Stimulated activated CD4-positive, alpha-beta T cell treated with anti-CD3 and anti-CD28 coated beads, Interleukin-1b, Interleukin-23, amount 100 ng/mL, for 48 hours (primary cell): ENCODE measurements at places on chromosomes 7 and 10.

- no peak for DNase-seq
Measured at GRCh38 chr10:44995581-44995913, 5.2 kb upstream of the ZNF22 start.

- DNase-seq, result no peak
Measured at GRCh38 chr10:11573497-11573896, 38.0 kb downstream of the USP6NL start.

DNA sequence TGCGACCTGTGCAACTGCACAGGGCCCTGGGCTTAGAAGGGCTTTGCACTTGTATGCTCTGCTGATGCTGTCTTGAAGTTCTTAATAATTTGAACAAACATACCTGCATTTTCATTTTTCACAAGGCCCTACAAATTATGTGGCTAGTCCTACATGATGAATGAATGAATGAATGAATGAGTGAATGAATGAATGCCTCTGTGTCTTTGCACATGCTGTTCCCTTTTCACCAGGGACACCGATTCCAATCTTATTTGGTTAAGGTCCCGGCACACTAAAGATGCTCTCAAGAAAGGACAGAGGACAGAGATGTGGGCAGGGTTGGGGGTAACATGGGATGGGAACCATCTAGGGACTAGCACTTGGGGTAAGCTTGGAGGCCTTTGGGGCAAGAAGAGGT is 39.4 kb upstream of the CHST3 start:
- no peak for DNase-seq

DNA sequence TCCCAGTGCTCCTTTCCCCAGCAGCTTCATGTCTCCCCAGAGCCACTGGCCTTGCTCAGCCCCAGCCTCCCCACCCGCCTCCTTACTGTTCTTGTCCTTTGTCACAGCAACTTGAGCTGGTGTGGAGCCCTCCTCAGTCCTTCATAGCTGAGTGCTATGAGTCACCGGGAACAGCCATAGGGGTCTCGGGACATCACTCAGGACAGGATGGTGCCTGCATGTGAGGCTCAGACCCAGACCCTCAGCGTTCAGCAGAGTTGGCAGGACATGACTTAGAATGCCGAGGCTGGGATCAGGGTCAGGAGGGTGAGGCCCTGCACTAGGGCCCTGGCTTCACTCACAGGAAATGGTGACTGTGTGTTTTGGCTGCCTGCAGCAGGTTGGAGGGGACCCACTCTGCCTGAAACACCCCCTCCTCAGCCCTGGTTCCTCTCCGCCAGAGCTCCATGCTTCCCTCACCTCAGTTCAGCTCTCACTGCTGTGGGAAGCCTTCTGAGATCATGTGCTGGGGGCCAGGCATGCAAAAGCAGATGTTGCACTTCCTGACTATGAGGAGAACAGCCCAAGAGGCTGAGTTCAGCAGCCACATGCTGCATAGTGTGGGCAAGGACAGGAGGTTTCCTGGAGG is 40.7 kb upstream of the GJD4 start:
- DNase-seq, result no peak

DNA sequence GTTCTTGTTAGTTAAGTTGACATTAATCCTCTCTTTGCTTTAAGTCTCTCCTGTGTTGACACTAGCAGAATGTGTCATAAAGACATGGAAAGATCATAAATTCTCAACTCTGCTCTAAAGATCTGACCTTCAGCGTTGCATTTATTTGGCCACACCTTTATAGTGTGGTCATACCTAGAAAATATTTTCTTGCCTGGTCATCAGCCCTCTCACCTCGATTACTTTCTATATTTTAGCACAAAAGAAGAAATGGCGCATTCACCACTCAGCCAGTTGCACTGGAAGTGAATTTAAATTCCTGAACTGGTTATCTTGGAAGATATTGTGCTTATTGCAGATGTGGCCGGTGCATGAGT is 96.7 kb upstream of the PDCD4 start:
- no peak for DNase-seq

DNA sequence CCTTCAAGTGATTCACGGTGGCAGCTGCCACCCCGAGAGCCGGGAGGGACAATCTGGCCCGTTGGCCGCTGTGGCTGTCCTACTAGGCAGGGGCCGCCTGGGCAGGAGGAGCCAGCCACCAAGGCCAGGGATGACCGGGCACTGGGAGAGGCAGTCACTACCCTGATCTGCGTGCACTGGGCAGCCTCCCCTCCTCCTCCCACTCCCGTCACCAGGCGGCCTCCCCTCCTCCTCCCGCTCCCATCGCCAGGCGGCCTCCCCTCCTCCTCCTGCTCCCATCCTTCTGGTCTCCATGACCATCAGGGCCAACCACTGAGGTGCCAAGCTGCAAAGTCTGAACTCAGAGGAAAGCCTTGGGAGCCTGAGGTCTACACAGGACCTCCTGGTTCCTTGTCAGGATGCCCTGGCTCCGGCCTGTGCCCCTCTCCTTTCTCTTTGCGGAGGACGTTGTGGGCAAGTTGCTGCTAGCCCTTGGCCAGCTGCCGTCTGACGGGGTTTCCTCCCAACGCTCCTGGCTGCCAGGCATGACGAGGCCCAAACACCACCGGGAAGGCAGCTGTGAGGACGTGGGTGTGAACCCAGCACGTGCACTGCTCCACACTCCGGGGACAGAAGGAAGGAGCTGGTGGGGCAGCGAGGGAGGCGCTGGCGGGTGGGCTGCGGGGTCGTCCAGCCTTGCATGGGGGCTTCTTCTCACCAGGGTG is 131.1 kb downstream of the WDR37 start:
- no peak for DNase-seq

DNA sequence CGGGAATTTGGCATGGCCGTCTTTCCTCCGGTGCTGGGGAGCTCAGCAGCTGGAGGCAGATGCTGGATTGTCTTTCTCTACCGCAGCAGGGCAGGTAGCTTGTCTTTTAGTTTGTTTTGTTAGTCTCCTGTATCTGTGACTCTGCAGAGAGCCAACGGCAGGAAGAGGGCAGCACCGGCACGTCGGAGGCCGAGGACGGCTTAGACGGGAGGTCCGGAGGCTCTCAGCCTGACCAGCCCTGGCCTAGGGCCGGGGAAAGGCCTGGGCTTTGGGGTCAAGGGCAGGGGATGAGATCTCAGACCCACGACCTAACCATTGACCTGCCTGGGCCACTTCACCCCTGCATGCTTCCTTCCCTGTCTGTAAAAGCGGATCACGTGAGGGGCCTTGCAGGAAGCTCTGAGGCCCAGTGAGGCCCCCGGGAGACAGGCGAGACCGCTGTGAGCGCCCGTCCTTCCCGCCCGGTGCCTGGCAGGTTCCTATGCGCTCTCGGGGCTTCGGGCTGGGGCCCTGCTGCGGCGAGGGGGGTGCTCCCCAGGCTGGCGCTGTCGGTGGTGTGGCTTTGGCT is 72.7 kb downstream of the LHPP start:
- DNase-seq, result no peak

- peak; percentile 61 for DNase-seq
Measured at GRCh38 chr7:26199301-26200037, 1.1 kb downstream of the HNRNPA2B1 start.

GRCh38 chr10:125156196-125156595 is 4.2 kb downstream of the CTBP2 start:
- DNase-seq, result no peak

DNA sequence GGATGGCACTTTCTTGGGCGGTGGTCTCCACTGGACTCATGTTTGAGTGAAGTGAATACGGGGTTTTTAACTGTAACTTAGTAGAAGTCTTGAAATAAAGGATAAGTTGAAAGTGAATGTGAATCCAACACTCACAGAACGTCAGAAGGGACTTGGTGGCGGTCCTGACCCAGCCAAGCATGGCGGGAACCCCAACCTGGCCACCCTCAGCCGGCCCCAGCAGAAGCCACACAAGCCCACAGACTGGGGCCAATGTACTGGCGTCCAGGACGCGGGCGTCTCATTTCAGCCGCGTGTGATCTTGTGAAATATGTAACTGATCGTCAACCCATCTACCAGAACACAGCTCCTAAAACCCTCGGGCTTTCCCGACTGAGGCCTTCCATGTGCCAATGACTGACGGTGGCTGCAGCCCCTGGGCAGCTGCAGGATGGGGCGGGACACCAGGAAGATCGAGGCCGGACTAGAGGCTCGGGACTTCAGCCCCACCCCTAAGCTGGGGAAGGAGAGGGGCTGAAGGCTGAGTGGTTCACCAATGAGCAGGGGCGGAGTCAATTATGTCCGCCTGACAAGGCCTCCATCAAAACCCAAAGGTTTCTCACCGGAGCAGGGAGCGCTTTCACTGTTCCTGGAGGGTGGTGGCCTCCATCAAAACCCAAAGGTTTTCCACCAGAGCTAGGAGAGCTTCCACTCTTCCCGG is 161.5 kb downstream of the MAD1L1 start:
- no peak for DNase-seq

- no peak for DNase-seq
Measured at GRCh38 chr10:110657973-110658691, 14.0 kb downstream of the RBM20 start.

GRCh38 chr10:95480102-95480900 is 80.9 kb downstream of the SORBS1 start:
- DNase-seq, result no peak

- no peak for DNase-seq
Measured at GRCh38 chr7:1846331-1847065, 176.4 kb downstream of the ELFN1 start.

DNA sequence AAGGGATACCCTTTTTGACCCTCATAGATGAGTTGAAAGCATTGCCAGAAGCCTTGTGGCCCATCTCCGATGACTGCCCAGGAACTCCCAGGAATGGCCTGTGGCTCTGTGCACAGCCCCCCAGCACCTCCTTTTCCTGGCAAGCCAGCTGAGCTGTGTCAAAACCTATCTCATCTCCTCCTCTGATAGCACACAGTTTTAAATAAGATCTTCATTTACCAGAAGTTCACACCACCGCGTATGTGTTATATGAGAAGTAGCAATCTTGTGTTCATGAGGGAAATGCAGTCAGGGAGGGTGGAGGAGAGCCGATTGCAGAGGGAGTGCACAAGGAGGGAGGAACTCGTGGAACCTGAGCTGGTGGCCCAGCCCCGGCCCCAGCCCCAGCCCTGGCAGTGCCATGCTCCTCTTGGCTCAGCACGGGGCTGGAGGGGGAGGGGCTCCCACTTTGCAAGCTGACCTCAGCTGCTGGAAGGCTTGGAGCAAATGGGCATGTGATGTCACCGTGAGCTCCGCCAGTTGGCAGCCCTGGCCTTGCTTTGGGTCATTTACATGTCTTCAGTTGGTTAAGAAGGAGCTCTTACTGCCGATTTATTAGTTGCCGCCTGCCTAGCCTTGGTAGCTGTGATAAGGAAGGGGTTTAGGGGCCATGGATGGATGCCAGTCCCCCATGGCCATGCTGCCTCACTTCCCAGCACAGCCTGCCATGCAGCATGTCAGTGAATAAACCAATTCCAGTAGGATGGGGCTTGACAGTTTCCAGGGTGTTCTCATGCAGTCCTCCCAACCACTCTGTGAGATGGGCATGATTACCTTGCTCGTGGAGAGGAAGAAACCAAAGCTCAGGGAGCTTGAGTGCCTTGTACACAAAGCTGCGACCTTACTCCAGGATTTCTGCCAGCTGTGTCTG is 20.0 kb downstream of the UNC5B start:
- no peak for DNase-seq

GRCh38 chr10:125217990-125218675 is 57.8 kb upstream of the CTBP2 start:
- no peak for DNase-seq

- no peak for DNase-seq
Measured at GRCh38 chr10:85147346-85148250, 819.2 kb downstream of the CCSER2 start.

DNA sequence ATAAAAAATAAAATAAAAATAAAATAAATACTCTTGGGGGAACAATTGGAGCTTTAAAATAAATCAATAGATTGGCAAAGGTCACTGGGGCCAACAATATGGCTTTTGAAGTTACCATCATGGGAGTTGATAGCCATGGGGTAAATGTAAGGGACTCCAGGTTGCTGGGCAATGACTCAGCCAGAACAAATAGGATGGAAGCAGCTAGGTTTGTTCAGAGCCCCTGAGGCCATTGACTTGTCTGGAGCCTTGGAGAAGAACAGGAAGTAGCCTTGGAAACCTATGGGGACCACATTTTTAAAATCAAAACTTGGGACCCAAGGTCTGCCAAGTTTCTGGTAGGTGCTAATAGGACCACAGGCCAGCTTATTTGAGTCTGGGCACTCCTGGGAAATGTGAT is 20.2 kb upstream of the FRA10AC1 start:
- no peak for DNase-seq

DNA sequence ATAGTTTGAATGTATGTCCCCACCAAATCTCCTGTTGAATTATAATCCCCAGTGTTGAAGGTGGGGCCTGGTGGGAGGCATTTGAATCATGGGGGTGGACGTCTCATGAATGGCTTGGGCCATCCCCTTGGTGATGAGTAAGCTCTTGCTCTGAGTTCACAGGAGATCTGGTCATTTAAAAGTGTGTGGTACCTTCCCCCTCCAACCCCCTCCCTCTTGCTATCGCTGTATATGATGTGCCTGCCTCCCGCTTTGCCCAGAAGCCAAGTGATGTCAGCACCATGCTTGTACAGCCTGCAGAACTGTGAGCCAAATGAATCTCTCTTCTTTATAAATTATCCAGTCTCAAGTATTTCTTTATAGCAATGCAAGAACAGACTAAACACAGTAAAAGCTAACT is 103.0 kb downstream of the CNOT4 start:
- DNase-seq, result no peak

DNA sequence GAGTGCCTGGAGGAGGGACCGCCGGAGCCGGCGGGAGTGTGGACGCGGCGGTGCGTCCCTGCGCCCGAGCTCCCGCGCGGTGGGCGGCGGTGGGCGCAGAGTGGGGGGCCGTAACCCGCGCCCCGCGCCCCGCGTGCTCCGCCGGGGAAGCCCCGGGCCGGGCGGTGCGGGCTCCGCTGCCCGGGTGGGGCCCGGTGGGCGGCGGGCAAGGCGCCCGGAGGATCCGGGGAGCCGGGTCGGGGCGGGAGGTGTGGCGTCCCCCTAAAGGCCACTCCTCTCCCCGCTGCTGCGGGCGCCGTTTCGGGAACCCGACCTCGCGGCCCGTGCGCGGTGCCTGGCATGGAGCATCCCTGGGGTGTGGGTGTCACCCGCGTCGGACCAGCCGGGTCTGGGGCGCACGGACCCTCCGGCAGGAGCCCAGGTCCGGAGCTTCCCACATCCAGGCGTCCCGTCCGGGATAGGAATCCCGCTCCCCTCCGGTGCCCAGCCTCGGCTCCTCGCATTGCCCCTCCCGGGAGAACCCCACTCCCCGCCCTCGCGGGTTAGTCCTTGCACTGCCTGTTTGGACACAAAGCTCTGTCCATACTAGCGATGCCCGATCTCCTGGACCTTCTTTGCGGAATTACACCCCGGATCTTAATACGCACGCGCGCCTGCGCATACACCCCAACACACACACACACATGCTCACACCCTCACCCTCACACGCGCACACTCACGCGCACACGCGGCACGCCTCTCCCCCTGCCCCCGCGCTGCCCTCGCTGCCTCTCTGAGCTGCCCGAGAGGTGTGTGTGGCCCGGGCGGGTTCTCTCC is 723 bp downstream of the MTURN start:
- peak; percentile 50 for DNase-seq

- DNase-seq, result no peak
Measured at GRCh38 chr7:130350945-130351790, 6.6 kb downstream of the CPA5 start.

- DNase-seq, result no peak
Measured at GRCh38 chr10:130721971-130722370, 585.8 kb downstream of the GLRX3 start.
